T-helper 22 cell (primary cell): ENCODE measurements at places on chromosomes 16 and 17.
A peak's percentile ranks its signal among the peaks of the same experiment; 100 is the strongest.

- no peak for DNase-seq
Measured at GRCh38 chr17:6067060-6067459, 3.1 kb upstream of the WSCD1 start.

- no peak for DNase-seq
Measured at GRCh38 chr16:10189861-10190390, 7.7 kb upstream of the GRIN2A start.

DNA sequence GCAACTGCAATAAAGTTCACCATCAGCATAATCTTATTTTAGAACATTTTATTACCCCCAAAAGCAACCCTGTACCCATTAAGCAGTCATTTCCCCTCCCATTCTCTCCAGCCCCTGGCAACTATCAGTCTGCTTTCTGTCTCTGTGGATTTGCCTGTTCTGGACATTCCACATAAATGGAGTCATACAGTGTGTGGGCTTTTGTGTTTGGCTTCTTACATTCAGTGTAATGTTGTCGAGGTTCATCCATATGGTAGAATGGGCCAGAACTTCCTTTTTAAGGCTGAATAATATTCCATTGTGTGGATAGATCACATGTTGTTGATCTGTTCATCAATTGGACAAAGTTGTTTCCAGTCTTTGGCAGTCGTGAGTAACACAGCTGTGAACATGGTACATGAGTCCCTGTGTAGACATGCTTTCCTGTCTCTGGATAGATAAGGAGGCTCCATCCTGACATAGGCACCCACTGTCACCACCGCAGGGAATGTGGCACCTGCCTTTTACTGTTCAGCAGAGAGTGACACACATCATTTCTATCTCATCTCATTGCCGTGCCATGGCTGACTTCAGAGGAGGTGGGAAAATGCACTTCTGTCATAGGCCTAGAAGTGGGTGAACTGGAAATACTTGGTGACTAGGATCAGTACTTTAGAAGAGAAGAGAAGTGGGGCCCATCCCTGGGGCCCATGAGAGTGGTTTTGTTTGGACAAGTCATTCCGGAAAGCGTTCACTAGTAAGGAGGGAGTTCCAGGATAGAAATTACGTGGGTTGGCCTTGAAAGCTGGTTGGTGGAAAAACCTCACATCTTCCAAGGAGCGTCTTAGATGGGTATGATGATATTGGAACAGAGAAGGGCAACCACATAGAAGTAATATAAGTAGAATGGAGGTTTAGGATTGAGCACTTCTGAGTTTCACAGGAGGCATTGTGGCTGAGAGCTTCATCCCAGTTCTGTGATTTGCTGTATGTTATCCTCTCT lies 25.8 kb downstream of the EPN2 start:
- DNase-seq = no peak

DNA sequence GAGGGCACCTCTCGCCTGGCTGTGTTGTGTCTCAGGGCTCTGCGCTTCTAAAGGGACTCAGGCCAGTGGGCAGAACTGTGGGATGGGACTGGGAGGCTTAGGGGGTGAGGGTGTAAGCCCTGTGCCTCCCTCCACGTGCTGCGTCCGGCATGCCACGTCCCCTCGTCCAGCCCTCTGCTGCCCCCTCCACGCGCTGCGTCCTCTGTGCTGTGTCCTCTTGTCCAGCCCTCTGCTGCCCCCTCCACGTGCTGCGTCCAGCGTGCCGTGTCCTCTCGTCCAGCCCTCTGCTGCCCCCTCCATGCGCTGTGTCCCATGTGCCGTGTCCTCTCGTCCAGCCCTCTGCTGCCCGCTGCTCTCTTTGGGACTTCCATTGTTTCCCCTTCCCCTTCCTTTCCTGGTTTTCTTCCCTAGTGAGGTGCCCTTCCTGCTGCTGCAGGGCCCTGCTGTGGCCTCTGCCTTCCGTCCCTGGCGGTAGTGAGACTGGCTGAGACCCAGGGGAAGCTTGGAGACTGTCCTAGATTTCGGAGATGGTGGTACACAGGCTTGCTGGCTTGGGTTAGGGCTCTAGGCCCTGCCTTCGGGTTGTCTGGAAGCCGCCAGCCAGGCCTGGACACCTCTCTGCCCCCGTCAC lies 6.4 kb upstream of the ZNF750 start:
- no peak for DNase-seq

DNA sequence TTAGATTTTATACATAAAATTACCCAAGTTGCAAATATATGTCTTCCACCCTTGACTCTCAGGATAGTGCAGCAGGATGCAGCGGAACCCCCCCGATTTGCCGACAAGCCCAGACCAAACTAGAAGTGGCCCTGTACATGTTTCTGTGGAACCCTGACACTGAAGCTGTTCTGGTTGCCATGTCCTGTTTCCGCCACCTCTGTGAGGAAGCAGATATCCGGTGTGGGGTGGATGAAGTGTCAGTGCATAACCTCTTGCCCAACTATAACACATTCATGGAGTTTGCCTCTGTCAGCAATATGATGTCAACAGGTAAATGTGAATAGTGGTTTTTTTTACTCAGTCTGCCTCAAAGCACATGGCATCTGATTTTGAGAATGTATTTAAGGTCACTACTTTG lies 70.7 kb downstream of the OMG start:
- no peak for DNase-seq

GRCh38 chr17:21475571-21475970 lies 99.4 kb downstream of the KCNJ12 start:
- DNase-seq = no peak

GRCh38 chr17:1229349-1229899 lies 40.8 kb upstream of the BHLHA9 start:
- DNase-seq = peak; percentile 16

DNA sequence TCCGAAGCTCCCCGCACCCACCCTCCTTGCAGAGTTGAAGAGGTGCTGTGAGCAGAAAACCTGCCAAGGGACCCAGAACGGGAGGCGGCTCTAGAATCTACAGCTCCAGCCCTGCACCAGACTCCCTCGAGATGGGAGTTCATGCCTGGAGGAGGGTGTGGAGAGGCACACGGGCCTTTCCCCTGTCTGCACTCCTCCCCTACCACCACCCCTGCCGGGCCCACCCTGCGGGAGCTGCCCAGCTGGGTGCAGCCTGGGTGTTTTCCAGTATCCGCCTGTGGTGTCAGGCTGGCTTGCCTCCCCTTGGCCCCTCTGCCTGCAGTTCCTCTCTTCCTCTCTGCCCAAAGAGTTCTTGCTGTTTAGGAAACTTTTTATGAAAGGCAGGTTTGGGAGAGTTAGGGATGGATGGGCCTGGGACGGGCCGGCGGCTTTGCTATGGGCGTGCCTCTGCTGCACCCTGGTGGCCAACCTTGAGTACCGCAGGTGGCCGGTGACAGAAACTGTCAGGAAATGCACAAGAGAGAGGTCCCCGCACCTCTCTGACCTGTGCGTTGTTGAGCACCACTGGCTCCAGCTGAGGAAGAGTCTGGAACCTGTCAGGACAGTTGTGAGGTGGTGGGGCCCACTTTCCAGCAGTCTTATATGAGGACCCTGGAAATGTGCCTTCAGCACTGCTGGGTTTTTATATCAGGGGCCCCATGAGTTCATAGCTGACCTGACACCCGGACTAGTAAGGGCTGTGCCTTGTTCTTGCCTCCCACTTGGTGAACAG lies 354.1 kb downstream of the SEC14L1 start:
- DNase-seq = peak; percentile 36

GRCh38 chr16:27402964-27403600 lies 1.1 kb downstream of the IL21R start:
- DNase-seq = peak; percentile 19

- no peak for DNase-seq
Measured at GRCh38 chr16:31214708-31215286, 878 bp downstream of the TRIM72 start.

DNA sequence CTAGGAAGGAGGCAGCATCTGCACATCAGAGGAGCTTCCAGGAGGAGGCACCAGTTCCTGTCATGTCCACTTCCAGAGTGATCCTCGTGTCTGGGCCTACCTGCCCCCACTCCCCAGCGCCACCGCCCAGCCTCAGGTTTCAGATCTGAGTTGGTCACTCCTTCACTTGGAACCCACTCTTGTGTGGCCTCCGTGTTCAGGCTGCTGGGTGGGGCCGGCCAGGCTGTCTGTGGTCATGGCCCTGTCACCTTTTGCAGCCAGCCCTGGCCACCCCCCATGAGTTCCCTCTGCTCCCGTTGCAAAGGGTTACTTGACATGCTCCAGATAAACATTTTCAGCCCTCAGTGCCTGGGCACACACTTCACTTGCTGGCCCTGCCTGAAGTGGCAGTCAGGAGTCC lies 26.6 kb upstream of the SPPL2C start:
- no peak for DNase-seq

DNA sequence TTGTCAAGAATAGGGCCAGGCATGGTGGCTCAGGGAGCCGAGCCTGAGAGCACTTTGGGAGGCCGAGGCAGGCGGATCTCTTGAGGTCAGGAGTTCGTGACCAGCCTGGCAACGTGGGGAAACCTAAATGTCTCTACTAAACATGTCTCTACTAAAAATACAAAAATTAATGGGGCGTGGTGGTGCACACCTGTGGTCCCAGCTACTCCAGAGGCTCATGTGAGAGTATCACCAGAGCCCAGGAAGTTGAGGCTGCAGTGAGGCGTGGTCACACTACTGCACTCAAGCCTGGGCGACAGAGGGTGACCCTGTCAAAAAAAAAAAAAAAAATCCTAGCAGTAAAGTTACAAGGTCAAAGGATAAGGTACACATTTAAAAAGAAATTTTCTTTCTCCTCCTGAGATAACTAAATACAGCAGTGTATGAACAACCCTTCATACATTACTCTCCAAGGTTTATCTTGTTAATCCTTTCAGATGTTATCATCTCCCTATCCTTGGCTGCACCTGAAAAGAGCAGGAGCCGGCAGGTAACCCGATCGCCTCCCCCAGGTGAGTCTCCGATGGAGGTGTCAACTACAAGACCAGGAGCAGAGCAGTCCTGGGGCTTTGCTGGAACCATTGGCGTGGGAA lies 122.3 kb downstream of the GOSR1 start:
- DNase-seq = no peak

GRCh38 chr17:42997390-42997983 lies 732 bp upstream of the RPL27 start:
- no peak for DNase-seq

GRCh38 chr17:2950846-2951245 lies 112.6 kb downstream of the OR1D5 start:
- no peak for DNase-seq

DNA sequence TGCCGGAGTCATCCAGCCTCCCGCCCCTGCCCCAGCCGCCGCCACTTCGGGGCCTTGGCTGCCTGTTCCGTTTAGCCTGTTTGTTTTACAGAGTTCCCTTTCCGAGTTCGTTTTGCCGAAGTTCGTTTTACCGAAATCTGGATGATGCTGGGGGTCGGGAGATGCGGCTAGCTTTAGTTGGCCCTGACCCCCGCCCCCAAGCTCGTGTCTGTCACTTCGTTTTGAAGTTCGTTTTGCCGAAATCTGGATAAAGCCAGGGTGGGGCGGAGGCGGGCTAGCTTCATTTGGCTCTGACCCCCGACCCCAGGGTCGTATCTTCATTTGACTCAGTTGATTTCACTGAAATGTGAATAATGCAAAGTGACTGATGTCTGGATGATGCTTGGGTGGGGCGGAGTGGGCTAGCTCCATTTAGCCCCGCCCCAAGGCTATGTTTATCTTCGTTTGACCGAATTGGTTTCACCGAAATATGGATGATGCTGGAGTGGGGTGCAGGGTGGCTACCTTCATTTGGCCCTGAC lies 591 bp downstream of the PSMD7 start:
- no peak for DNase-seq

- no peak for DNase-seq
Measured at GRCh38 chr17:19534562-19535149, 1.0 kb downstream of the SLC47A1 start.

GRCh38 chr17:21058098-21058893 lies 15.5 kb upstream of the USP22 start:
- DNase-seq = no peak

GRCh38 chr16:16864536-16864935 lies 485.6 kb downstream of the NPIPA7 start:
- DNase-seq = no peak

DNA sequence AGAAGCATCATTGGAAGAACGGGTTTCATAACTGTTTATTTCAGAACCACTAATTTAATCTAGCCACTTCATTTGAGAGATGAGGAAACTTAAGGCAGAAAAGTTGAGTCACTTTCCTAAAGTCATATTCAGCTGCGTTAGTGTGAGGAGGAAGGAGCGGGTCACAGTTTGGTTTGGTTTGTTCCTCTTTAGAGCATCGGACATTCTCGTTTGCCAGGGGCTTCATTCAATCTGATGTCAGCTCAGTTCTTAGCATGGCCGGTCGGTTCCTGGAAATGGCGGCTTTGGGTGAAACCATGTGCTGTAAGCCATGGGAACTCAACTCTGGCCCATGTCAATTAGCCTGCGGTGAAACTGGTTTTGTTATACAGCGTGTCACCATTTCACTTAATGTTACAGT lies 186.5 kb downstream of the LGALS9B start:
- no peak for DNase-seq

DNA sequence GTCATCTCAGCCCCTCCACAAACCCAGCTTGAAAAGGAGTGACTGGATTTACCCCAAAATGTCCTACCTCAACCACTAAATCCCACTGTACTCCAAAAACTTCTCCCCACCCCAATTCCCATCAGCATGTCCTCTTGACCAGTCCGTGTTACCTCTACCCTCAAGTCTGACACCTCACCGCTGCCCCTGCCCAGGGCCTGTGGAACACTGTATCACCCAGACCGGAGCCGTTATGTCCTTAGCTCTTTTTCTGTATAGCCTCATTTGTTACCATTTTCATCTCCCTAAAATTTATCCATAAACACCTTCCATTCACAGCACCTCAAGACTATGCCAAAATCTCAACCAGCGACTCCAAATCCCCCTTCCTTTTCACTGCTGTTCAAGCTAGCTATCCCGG lies 2.4 kb downstream of the PHF23 start:
- no peak for DNase-seq

DNA sequence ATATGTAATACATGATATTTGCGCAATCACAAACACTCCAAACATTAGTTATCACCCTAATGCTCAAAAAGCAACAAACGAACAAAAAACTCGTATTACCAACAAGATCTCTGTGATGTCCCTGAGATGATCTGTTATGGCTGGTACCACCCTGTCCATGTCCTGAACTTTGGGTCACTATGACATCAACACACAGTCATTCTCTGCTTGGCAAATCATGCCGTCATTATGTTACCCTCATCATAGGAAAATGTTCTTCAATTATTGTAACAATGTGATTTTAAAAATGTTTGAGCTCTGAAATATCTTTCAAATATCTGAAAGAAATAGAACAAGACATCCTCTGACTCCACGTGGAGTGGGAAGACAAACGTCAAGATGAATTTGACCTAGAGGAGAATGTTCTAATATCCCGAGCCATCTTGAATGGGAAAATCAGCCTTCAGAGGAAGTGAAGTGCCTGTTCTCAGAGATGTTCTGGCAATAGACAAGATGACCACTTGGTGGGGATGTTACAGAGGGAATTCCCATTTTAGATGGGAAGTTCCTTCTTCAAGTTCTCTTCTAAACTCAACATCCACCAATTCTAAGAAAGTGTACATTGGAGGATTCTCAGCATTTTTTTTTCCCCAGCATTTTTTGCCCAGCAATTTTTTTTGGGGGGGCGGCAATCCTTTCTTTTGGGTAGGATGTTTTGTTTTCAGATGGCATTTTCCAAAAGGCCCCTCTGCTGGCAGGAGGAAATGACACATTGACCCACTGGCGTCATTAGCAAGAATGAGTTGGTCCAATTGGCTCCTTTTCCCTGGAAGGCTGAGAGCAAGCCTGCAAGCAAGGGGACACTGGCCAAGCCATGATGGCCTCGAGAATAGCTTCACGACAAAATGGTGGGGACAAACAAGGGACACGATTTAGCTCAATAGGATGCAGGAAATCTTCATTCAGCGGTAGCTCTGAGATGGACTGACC lies 3.7 kb upstream of the HSD17B2 start:
- DNase-seq = no peak

GRCh38 chr16:67967183-67967957 lies 1.1 kb downstream of the SLC12A4 start:
- DNase-seq = peak; percentile 21
